Testis (tissue), 5 donors: ENCODE measurements at places on chromosomes 5 and 9. TPM values are rescaled to one million over a fixed set of nuclear protein-coding genes. Genes with fewer than 3 reads are reported as not detected.

DNA sequence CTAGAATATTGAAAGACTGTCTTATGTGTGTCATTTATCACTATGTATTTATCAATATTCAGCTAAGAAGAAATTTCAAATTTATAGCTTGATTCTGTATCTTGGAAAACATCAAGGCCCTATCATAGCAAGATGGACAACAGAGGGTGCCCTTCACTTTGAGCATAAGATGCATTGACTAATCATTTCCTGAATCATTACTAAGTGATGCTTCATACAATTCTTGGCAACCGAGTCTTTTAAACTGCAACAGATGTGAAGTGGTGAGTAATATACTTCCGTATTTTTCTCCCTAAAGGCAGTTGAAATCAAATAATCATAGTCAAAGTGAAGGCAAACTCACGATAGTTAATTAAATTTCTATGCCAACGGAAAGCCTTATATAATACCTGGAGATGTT lies 318.6 kb upstream of the RGMB start:
- no peak for DNase-seq

- DNase-seq: peak; percentile 3
Observed at GRCh38 chr9:135609366-135609955, 29.9 kb downstream of the GLT6D1 start.

GRCh38 chr5:65157906-65158603 lies 323.7 kb downstream of the ADAMTS6 start:
- no peak for DNase-seq

DNA sequence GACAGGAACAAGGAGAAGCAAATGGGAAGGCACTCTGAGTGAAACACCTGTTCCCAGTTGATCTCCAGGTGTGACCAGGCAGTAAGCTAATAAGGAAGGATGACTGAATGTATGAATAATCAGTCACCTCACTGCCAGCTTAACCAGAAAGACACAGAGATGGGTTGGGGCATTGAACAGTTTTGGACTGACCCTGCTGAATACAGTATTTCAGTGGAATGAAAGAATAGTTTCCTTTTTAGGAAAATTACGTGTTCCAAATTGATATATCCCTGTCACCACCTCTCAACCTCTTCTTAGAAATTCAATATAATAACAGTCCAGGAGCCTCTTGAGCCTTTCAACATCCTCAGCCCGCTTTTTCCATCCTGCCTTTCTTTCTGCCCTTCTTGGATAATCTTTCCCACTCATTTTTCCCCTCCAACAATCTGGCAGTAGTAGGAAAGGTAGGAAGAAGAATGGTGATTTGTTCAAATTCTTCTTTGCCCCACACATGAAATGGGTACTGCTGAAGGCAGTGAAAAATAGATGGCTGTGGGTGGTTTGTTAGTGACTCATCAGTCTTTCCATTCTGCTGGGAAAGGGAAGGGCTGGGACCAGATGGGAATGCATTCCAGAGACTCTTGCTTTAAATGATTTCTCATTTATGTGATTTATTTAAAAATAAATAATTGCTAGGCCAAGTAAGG lies 117.9 kb downstream of the ZSWIM6 start:
- DNase-seq: no peak

- peak; percentile 84 for DNase-seq
Observed at GRCh38 chr5:51383131-51384121, at the start of gene ISL1. ISL1 (plus strand) TSS chr5:51383448; CDS start chr5:51383672, 224 bp downstream.

DNA sequence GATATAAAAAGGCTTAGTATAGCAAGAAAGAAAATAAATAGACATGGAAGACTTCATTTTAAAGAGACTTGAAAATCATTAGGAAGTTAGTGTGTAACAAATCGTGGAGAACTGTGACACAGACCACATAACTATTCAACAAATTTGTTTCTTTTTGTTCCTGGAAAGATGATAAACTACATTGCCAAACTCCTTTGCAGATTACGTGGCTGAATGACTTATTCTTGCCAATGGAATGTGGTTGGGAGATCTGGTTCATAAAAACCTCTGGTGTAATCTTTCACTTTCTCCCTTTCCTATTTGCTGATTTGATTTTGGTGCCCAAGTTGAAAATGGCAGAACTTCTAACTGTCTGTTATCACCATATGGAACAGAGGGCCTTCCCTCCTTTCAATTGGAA lies 328.9 kb upstream of the MEF2C start:
- no peak for DNase-seq

DNA sequence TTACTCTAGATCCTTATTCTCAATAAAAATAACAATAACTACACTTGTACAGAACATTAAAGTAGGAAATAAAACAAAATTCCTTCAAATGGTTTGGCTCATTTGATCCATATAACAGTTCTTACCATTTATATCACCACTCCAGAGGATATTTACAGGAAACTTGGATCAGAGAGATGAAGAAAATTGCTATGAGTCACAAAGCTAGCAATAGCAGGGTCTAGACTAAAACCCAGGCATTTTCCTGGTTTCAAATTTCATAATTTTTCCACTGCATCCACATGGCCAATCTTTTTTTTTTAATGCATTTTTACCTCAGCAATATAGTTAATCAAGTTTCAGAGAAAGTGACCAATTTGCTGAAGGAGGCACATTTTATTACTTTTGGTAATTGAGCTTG lies 299.2 kb downstream of the ELAVL2 start:
- no peak for DNase-seq

- peak; percentile 66 for DNase-seq
Observed at GRCh38 chr9:129624168-129624759, 1.7 kb upstream of the NTMT1 start.

DNA sequence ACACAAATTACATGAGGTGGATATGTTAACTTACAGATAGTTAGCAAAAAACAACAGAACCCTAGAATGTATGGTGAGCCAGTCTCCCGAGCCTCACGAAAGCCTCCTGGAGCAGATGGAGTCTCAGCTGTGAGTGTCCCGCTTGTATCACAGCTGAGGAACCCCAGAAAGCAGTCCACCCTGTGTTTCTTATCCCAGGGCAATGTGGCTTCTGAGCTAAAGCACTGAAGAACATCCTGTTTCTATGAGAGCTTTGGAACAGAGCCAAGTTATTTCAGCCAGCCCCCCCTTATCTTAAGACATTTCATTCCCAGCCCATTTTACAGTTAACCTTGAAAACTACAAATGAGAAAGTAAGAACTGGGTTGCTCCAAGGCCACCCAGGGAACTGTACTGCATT lies 1220.9 kb upstream of the CDH6 start:
- DNase-seq: no peak

DNA sequence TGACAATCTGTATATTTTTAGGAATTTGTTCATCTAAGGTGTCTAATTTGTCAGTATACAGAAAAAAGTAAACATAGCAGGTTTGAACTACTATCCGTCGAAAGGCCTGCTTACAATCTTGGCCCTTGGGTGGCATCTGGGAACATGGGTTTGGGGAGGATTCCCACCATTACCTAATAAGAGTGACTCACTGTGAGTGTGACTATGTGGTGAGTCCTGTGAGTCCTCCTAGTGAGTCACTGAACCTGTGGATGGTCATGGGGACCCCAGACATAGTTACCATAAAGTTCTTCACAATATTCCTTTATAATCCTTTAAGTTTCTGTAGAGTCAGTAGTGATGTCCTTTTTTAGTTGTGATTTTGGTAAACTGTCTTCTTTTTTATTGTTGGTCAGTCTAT lies 37.0 kb downstream of the RNF130 start:
- DNase-seq: no peak

- DNase-seq: no peak
Observed at GRCh38 chr9:121707477-121708424, 56.3 kb downstream of the DAB2IP start.

GRCh38 chr9:125043631-125044030 lies 99.7 kb downstream of the SCAI start:
- DNase-seq: no peak

GRCh38 chr5:147743678-147744374 lies 38.7 kb downstream of the JAKMIP2 start:
- no peak for DNase-seq

DNA sequence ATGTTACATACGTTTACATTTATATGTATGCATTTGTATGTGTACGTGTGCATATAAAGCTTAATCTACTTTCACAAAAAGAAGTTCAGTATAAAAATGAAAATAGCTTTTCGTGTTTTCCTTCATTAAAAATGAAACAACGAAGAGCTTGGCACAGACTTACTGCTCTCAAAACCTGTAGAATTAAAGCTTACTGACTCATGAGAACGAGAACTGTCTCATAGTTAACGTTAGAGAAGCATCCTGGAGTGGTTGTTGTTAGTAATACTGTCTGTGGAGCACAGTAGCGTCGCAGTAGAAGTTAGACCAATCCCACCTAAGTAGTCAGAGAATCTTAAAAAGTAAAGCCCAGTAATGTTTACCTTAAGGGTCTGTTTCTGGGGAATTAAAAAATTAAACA lies 1.3 kb downstream of the MAT2B start:
- DNase-seq: no peak

DNA sequence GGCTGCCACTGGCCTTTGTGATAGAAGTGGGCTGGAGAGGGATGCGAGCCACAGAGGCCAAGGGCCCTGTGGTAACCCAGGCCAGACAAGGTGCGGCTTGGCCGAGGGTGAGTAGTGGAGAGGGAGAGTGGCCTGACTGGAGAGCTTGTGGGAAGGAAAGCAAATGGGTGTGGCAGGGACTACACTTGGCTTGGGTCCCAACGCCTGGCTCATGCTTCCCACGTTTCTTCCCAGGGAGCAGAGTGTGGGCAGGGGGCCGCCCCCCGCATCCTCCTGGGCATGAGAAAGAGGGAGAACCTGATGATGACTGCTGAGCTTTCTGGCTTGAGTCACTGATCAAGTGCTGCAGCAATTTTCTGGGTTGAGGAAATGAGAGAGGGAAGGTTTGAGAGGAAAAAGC lies 95.7 kb downstream of the ANKH start:
- no peak for DNase-seq

GRCh38 chr9:136249877-136250559 lies 4.4 kb upstream of the QSOX2 start:
- no peak for DNase-seq

DNA sequence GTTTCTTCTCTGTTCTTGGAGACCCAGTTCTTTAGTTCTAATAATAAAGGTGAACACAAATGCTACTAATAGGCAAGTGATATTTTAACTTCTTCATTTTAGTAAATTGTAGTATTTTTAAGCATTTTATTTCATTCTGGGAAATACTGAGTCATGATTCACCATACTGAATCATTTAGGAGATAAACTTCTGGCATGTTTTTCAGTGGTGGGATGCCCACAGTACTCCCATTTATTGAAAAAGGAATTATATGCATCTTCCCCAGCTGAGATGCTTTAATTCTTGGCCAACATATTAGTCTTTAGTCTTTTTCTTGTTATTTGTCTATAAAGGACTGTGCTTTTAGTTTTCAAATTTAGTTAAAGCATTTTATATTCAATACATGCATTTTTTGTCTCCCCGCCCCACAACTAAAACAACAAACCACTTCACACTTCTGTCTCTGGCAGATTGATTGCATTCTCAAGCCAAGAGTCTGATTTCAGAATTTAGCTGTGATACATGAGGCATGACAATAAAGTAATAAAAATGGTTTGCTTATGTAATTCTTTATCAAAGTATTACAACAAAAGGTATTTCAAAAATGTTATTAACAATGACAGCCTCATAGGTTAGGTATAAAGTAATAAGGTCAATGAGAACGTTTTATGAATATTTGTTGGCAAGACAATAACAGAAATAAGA lies 125.2 kb upstream of the CDH18 start:
- DNase-seq: no peak

- no peak for DNase-seq
Observed at GRCh38 chr5:119327018-119327417, 28.8 kb upstream of the TNFAIP8 start.

- no peak for DNase-seq
Observed at GRCh38 chr9:18007621-18008020, 428.8 kb downstream of the SH3GL2 start.

DNA sequence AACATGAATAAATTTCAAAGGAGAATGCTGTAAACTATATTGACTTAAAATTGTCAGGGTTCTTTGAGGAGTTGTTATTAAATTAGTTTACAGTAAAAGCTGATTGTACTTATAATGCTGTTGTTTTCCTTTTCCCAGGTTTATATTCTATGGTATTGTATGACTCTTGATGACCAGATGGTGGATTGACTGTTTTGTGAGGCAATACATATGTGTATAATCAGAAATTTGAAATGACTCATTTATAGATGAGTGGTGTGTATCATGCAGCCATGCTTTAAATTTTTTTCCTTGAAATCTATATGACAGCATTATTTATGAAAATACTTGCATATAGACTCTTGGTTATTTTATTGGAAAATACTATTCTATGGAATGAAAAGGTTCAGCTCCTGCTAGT lies 195.3 kb downstream of the CNTLN start:
- DNase-seq: no peak

GRCh38 chr5:97918620-97919019 lies 735.6 kb upstream of the RIOK2 start:
- no peak for DNase-seq

GRCh38 chr9:135479469-135480052 lies at the start of gene PPP1R26:
PPP1R26 (plus strand) TSS chr9:135479782; CDS start chr9:135484511, 4,729 bp downstream.
- DNase-seq: peak; percentile 41

GRCh38 chr5:113215401-113216060 lies 219.3 kb downstream of the TSSK1B start:
- DNase-seq: peak; percentile 33

GRCh38 chr5:16671208-16671607 lies 54.4 kb upstream of the RETREG1 start:
- no peak for DNase-seq

DNA sequence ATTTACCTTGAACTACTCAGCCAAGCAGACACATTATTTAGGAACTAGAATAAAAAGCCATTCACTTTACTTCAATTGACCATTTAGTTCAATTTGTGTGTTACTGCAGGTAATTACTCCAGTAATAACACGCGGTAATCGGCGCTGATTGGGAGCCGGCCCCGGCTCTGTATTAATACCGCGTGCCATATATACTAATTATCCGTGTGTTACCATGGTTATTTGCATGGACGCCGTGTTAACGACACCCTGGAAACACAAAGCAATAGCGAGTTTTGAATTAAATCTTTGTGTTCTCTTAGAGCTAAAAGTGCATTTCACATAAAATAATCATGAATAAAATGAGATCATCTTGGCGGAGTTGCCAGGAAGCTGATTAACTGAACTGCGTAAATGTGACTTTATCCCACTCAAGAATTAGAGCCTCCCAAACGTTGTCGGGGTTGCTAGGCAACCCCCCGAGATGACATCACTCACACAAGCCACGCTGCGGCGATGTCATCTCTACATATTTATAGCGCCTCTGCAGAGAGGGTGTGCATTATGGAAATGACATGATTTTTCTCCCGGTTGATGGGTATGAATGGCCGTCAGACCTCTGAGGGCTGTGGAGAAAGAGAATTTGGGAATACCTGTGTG lies 41.4 kb upstream of the RNU6ATAC start:
- DNase-seq: no peak

GRCh38 chr5:163373436-163374084 lies 63.8 kb upstream of the CCNG1 start:
- no peak for DNase-seq

- no peak for DNase-seq
Observed at GRCh38 chr5:37871023-37871815, 31.4 kb upstream of the GDNF start.

GRCh38 chr5:90921418-90921973 lies 362.9 kb downstream of the ADGRV1 start:
- DNase-seq: no peak

Gene CTNND2
- 11.3 TPM for total RNA-seq

Gene SLC6A7
- 0.12 TPM for total RNA-seq

Gene CCL28
- 7.6 TPM for total RNA-seq

Gene ARID3C
- 0.31 TPM for total RNA-seq

Gene NTNG2
- 23.7 TPM for total RNA-seq

Gene ANXA2R
- total RNA-seq: 10.2 TPM

Gene ZCCHC9
- total RNA-seq: 18.6 TPM

Gene CCDC180
- total RNA-seq: 66.1 TPM

Gene CARTPT
- total RNA-seq: 18.2 TPM

Gene SLC6A19
- 0.68 TPM for total RNA-seq

Gene FAM240B
- not detected for total RNA-seq
